ENCODE measurements at places on chromosomes 6 and 20.

- DNase-seq, result no peak
These were observed 47.7 kb downstream of the COL12A1 start for GRCh38 chr6:75158176-75158575.

DNA sequence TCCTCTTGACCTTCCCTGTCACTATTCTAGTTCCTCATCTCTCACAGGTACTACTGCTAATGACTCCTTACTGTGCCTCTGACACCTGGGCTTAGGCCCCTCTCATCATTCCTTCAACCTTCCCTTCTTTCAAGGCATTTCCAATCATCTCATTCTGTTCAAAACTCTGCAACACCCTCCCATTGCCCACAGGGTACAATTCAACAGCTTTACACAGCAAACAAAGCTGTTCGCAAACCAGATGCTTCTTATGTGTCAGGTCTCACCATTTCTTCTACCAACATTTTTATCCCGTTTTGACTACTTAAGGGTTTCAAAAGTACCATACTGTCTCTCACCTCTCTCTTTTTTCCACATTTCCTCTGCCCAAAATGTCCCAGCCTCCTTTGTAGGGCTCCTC is 84.4 kb upstream of the ID4 start:
- no peak for DNase-seq

GRCh38 chr6:9862603-9863167 is 552.2 kb downstream of the TFAP2A start:
- no peak for DNase-seq

- DNase-seq, result no peak
These were observed 10.0 kb upstream of the PFDN4 start for GRCh38 chr20:54197621-54198604.

- DNase-seq, result no peak
These were observed 5.9 kb upstream of the PTPN1 start for GRCh38 chr20:50504231-50504823.

GRCh38 chr20:47686545-47686944 is 98.7 kb downstream of the SULF2 start:
- no peak for DNase-seq

- DNase-seq, result no peak
These were observed 7.4 kb upstream of the UBR2 start for GRCh38 chr6:42556462-42556861.

DNA sequence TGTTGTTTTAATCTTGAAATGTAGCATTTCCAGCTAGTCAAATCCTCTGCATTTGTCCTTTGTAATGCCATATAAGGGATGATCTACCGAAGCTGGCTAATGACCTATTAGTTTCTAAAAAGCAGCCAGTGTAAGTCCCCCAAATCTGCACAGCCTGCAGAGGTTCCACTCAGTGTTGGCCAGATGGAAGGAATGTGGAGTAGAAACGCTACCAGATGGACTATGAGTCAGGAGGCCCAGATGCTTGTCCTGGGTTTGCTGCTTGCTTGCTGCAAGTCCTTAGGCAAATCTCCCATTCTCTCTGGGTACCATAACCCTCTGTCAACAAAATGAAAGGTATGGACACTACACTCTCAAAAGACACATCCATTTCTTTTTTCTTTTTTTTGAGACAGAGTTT is 149.8 kb downstream of the BTBD9 start:
- no peak for DNase-seq

- DNase-seq, result no peak
These were observed 7.5 kb downstream of the HSPA12B start for GRCh38 chr20:3739926-3740451.

- peak; percentile 47 for DNase-seq
These were observed 11.1 kb upstream of the TCF15 start for GRCh38 chr20:621125-621756.

DNA sequence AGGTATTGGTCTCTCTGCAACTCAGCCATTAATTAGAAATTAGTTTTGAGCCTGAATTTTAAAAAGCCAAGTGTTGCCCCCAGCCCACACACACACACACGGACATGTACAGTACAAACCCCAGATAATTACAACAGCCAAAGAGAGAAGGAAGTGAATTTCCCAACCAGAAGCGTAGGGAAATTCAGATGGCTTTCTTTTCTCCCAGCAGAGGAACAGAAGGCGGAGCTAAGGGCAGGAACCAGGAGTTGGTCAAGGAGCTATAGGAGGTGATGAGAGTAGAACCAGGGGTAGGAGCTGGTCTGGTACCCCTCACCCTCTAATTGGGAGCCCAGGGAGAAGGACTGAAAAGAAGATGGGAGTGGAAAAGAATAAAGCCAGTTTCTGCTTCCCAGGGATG is 3.9 kb upstream of the ZBTB9 start:
- DNase-seq, result peak; percentile 27

DNA sequence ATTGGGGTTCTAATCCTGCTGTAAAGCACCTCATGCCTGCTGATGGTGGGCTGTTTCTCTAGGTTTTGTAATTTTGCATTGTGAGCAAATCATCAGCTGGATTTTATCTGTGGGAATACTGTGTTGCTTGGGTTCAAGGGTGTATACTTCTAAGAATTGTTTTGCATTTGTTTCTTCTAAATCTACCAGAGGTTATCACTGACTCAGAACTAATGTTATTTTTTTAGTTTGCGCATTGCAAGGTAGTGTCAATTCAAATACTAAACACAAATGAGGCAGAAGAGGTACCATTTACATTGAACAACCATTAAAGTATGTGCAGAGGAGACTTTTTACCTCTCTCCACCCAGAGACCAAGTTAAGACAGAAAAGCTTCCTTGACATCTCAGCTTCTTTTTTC is 60.0 kb downstream of the CEP162 start:
- DNase-seq, result no peak
